ENCODE measurements at places on chromosomes 13 and 19.

DNA sequence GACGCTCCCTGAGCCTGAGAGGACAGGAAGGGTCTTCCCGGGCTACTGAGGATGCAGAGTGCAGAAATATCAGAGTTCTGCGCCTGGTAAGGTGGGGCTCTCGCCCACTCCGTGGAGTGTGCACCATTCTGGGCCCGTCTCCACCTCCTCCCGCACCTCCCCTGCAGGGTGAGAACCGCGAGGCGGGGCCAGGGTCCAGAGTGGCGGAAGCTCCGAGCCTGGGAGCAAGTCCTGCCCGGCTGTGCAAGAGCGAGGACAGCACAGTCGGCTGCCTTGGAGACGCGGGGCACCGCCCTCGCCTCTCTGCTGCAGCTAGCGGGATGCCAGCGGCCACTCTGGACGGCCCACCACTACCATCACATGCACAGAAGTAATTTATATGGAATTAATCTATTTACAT lies 2304.4 kb downstream of the PCDH9 start:
- DNase-seq, result no peak

DNA sequence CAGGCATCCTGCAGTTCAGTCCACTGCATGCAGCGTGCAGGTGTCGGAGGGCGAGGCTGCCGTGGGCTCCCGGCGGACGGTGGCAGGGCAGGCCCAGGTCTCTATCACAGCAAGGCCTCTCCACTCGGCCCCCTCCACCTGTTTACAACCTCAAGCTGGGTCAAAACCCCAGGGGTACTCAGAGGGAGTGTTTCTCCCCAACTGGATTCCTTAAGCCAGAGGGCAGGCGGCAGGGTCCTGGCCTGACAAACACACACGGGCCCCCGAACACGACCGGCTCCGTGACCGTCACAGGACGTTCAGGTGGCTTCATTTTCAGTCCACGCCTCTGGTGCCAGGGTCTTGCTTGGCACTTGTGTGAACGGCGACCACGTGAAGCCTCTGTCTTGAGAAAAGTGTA lies 23.5 kb downstream of the RASA3 start:
- no peak for DNase-seq

- no peak for DNase-seq
Observed at GRCh38 chr13:40336228-40337221, 329.9 kb downstream of the FOXO1 start.

GRCh38 chr13:99237981-99238662 lies 20.1 kb downstream of the GPR18 start:
- DNase-seq, result no peak

- peak; percentile 4 for DNase-seq
Observed at GRCh38 chr19:52007451-52007805, 583 bp downstream of the ZNF615 start.

DNA sequence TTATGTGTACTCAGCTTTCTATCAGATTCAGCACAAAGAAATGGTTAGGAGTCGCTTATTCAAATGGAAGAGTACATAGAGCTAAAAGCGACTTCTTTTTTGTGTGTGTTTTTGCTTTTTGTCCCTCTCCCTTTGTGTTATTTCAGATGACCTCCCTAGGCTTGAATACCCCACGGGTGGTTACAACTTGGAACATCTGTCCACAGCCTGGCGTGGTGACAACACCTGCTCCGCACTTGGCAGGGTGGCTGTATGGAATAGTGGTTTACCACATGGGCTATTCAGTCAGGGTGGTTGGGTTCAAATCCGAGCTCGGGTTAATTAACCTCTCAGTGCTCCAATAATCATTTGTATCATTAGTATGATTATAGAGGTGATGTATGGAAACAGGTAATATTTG lies 151.6 kb upstream of the FREM2 start:
- no peak for DNase-seq

DNA sequence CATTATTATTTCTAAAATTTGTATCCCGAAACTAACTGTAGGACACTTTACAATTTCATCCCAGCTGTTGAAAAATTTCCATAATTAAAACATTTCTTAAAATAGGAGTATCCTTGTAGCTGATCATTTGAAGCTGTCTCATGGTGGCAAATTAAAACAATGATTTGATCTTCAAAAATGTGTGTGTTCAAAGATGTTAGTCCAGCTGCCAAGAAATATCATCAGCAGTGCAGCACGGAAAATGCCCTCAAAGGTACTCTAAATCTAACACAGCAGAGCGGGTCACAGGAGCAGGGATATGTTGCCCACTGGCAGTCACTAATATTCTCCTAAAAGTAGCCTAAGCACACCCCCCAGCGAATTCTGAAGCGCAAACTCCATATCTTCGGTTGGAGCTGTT lies 31.0 kb downstream of the KLF12 start:
- no peak for DNase-seq

DNA sequence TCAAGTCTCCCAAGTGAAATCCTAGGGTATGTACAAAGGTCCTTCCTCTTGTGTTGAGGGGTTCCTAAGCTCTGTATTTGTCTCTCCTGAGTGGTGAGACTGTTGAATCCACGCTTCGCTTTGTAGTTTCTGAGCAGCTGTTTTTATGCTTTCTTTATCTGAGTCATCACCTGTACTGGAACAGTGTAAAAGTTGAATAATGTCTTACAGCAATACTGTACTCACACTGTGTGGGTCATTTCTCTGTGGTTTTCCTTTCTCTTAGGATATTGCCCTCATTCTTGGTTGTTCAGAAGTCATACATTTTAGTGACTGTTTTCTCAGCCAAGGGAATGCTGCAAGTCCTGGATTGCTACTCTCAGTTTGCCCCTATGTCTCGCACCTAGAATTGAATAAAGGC lies 1596.6 kb downstream of the SLITRK5 start:
- DNase-seq, result no peak

DNA sequence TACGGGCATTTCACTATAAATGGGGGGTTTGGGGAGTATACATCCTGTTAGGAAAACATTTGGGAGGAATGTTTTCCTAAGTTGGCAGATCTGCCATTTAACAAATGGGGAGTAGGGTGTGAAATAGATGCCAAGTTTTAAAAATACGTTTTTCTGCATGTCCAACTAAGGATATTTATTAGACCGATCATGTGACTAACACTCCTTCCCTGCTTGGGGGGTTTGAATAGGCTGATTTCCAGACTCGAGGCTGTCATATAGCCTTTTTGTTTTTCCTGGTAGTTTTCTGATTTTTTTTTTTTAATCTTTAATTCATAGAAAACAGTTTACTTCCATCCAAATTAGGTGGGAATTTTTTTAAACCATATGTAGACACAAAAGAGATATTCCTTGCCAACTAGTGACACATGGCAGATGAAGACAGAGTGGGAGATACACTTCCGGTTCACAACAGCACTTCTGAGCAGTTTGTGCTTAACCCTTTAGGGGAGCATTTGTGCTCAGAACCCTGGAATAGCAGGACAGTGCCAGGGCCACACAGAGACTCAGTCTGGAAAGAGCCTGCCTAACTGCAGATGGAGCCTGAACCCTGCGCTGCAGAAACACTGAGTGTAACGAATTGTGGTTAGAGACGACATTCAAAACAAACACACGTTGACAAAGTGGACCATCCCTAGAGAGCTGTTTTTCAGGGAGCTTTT lies 5.6 kb upstream of the GATAD2A start:
- DNase-seq, result no peak

DNA sequence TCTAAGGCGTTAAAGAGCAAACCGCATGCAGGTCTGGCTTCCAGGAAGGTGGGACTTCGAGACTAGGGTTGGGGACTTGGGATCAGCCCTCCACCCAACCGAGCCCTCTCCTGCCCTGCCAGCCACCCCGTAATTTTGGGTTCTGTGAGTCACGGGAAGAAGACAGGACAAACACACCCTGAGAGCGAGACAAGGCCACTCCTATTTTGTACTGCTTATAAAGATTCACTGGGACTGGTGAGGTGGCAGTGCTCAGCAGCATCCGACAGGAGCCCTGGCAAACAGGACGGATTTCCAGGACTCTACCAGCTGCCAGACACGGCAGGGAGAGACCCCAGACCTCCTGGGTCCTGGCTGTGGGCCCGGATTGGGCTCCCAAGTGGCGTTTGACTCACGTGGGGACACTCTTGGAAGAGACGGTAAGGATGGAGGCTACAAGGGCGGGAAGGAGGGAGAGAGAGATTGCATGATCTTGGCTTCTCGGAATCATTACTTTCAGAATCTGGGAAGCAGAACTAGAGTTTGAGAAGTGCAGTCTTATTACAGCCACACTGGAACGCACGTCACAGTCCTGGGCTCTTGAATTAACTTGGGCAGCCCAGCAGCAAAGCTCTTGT lies at the start of gene C5AR2:
Gene C5AR2, plus strand, starts transcription at position 245 of the 617 bp plus-strand sequence. CDS start 8,625 bp downstream, outside the sequence.
- DNase-seq, result no peak

DNA sequence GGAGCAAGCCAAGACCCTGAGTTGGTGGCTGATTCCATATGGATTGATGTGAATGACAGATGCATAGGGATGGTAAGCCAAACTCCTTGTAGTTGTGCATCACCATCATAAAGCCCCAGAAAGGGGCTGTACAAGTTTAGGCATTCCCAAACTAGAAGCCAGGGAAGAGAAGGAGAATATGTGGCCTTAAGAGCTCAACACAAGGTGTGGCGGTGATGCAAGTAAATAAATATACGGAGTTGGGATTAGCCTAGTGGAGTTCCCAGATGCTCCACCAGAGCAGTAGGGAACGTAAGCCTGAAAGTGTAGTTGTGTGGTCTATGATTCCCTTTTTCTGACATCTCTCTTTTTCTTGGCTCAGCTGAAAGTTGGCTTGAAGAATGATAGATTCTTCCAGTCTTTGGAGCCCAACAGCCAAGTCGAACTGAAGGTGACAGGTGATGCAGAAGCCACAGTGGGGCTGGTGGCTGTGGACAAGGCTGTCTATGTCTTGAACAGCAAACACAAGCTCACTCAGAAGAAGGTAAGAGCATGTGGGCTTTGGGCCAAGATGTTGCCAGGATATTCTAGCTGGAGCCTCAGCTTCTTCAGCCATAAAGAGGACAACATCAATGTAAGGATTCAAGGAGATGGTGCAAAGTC lies 30.1 kb downstream of the RDH8 start:
- DNase-seq, result no peak

DNA sequence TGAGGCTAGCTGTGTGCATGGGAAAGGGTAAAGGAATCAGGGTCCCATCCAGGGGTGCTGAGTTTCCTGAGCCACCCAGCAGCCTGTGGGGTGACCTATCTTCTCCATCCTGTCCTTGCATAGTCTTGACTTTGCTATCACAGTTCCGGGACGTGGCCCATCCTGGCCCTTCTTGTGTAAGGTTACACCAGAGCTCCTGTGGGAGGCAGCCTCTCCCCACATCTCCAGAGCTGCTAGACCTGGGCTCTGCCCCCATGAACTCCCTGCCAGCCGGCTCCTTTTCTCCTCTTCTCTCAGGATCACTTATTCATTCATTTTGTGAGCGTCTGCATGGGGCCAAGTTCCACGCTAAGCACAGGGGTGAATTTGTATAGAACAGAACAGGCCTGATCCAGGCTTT lies 238.9 kb downstream of the TSHZ3 start:
- peak; percentile 21 for DNase-seq

DNA sequence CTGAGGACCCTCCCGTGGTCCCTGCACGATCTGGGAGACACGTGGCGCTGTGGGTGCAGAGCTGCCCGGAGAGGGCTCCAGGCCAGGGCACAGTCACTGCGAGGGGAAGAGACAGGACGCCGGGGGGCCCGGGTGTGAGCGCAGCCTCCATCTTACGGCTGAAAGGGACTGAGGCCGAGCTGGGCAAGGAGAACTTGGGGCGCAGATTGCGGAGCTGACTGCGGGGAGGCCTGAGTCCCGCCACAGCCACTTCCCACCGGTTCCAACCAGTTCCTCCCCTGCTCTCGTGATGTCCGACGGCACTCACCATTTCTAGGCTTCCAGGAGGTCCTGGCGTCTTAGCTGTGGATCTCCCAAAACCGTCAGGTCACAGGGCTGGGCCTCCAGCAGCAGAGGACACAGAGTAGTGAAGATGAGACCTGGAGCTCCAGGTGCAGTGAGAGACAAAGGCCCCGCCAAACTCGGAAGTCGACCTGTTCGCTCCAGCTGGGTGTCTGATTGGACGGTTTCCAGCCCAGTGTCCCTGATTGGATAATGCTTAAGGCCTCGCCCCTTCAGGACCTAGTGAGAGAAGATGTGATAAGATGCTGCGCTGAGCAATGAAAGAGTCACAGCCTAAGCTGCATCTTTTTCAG lies 4.8 kb upstream of the ZNF253 start:
- DNase-seq, result no peak

DNA sequence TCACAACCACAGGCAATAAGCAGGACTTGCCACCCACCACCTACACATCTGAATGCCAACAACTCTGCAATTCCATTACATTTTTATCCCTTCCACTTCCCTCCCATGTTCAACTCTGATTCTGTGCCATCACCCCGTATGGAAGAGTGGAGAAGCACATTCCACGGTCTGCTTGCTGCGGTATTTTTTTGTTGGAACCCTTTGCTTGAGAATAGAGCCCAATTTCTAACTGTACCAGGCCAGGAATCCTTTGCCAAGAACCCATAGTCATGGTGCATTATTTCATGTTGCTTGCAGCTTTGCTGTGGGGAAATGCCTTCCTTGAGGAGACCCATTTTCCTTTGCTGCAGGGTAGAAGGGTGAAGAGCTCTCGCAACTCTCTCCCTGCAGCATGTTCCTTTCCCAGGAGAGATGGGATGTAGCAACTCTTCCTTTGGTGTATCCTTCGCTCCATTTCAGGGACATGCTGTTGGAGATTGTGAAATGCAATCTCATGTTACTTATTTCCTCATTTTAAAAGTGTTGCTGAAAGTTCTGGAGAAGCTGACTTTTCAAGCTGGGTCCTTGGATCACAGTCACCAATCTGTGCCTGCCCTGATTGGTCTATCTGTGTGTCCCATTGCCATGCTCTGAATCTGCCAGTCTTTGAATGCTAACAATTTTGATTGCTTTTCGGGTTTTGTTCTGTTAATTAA lies 69.8 kb upstream of the STARD13 start:
- DNase-seq, result no peak

GRCh38 chr13:46816371-46816770 lies 19.4 kb upstream of the ESD start:
- DNase-seq, result no peak

GRCh38 chr19:50187937-50188336 lies 15.5 kb upstream of the MYH14 start:
- no peak for DNase-seq

- DNase-seq, result no peak
Observed at GRCh38 chr13:45604892-45605291, 10.6 kb downstream of the ERICH6B start.

- no peak for DNase-seq
Observed at GRCh38 chr13:84999252-84999651, 800.0 kb downstream of the SLITRK6 start.

- DNase-seq, result no peak
Observed at GRCh38 chr13:32851083-32852069, 164.8 kb upstream of the KL start.

DNA sequence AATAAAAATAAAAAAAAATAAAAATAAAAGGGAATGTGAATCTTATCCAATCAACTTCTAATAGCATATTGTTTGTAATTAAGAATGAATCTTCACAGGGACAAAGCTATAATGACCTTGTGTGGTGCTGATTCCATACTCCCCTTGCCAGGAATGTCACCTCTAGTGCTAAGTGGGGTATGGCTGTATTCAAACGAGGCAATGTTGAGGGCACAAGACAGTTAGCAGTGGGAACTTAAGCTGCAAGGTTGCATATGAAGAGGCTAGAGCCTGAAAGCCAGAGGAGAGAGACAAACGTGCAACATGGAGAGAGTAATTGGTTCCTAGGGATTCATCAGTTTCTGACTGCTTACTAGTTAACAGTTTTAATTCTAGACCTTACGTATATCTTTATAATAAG lies 43.9 kb upstream of the CSNK1A1L start:
- DNase-seq, result no peak

GRCh38 chr13:42821437-42821836 lies 40.1 kb downstream of the FAM216B start:
- no peak for DNase-seq

- no peak for DNase-seq
Observed at GRCh38 chr13:78881054-78881453, 222.1 kb upstream of the OBI1 start.

GRCh38 chr13:22915442-22916082 lies 265.2 kb upstream of the SGCG start:
- DNase-seq, result peak; percentile 21

Data from kidney glomerular epithelial cell (primary cell).